Ovary (tissue), 10 donors: ENCODE measurements at places on chromosomes 11 and 22. TPM values are rescaled to one million over a fixed set of nuclear protein-coding genes. Genes with fewer than 3 reads are reported as not detected.

MUC6 gene
- total RNA-seq, result 7.2 TPM

ANKK1 gene
- 2.4 TPM for total RNA-seq

FAM111B gene
- 0.18 TPM for total RNA-seq

DAGLA gene
- total RNA-seq, result 2.4 TPM

TNNI2 gene
- not detected for total RNA-seq

DNA sequence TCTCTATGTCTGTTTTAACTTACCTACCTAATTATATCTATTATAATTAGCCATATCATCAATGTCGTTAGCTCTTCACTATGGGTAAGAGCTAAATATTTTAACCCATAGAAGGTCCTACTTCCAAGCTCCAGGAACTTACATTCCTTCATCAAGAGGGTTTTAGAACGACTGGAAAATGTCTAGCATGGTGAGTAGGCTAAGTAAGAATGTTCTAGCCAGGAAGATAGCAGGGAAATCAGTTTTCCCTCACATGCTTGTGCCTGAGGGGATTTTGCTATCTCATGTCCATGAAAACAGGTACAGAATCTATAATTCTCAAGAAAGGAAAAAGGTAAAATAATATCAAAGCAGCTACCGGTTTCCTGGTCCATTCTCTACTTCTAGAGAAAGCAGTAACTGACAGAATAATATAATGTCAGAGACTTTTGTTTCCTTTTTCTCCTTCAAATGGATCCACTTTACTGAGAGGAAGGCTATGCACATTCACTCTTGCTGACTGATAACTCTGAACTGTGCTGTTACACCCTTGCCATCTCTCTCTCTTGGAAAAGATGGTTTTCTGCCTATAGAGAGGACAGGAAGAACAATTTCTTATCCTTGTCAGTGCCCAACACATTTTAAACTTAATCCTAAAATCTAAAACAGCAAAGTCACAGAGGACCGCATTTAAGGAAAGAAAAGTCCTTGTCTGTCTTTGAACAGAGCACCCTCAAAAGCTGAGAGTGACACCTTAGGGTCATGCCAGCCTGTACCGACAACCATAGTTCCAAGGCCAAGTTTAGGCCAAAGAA lies 67.0 kb downstream of the MAML2 start:
- DNase-seq, result no peak

DNA sequence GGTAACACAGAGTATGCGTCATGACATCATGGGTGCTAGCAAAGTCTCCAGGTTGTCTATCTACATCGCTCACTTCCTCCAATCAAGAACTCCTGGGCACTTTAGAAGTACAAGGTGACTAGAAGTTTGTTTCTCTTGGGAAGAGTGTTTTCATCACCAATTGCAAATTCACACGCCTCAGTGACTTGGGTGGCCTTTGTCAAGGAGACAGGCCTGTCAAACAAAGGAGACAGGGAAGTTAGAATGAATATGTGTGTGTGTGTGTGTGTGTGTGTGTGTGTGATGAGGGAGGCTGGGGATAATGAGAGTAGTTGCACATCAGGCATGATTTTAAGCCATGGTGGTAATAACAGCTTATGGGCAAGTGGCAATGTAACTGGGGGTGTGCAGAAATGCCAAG lies 953.2 kb downstream of the OPCML start:
- DNase-seq, result no peak

DNA sequence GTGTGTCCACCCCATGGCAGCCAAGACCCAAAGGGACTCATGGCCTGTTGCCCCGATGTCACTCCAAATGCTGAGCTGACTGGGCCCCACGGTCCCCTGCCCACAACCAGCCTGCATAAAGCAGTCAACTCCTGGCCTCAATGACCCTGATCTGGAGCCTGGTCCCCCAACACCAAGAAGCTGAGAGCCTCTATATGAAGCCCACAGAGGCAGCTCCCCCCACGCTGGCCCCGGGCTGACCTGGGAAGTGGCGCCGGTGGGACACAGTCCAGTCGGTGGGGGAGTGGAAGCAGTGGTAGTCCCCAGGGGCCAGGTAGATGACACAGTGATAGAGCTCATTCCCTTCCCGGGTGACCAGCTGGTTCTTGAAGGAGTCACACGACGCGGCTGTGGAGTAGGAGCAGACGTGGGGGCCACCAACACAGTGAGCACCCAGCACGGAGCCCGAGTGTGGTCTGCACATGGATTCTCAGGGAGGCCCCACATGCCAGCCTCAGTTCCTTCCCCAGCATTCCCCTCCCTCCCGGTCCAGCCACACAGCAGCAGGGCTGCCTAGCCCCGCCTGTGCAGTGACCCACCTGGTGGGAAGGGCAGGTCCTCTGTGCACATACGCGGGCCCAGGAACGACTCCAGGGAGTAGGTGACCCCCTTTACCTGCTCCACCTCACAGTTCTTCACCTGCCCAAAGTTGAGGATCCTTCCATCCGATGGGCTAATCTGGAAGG lies 41.1 kb downstream of the PISD start:
- DNase-seq, result no peak
